ENCODE measurements at places on chromosomes 16 and 17. TPM values are rescaled to one million over a fixed set of nuclear protein-coding genes. Genes with fewer than 3 reads are reported as not detected.

- no peak for DNase-seq
Observed at GRCh38 chr17:76427501-76428231, 25.3 kb downstream of the UBE2O start.

DNA sequence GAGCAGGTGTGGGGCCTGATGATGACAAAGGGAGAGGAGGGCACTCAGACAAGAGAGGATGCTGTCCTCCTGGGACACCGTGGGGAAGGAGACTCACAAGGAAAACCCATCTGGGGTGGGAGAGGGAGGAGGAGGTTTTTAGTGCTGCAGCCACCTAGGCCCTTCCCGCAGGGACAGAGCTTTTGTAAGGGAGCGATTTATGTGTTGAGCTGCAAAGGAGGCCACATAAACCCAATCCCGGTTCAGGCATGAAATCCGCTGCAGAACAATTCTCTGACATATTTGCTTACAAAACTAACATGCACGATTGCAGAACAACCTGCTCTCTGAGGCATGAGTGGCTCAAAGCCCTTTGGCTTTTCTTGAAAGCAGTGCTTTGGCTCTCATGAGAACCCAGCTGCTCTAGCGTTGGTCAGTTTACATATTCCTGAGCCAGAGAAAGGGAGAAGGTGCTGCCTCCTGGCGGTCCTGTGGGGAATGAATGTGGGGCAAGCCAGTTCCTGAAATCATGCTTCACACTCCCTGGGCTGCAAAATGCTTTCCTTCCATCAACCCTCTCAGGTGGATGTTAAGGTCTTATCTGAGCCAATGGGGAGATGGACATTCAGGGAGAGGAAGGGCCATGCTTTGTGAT is 122.4 kb upstream of the NLRP1 start:
- DNase-seq: peak; percentile 15

DNA sequence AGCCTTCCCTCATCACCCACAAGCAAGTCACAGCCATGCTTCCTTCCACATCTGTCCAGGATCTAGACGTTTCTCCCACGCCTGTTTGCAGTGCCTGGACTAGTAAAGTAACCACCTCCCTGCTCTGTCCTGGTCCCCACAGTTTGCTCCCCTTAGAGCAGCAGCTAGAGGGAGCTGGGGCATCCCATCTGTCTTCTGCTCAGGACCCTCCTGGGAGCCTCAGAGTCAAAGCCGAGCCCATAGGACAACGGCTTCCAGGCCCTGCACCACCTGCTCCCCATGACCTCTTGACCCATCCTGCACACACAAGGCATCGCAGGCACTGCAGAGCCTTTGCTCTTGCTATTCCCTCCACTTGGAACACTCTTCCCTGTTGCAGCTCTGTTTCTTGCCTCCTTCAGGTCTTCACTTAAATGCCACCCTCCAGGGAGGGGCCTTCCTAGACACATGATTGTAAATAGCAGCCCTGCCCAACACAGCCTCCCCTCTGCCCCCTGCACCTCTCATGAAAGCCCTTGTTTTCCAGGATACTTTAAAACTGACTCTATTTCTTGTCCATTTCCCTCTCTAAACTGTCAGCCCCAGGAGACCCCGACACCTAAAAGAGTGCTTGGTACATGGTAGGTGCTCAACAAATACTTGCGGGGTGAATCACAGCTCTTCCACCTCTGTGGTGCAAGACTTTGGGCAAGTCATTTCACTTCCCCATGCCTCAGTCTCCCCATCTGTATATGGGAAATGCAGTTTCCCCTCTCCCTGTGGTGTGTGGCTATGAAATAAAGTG is 3.1 kb downstream of the NATD1 start:
- DNase-seq: no peak

DNA sequence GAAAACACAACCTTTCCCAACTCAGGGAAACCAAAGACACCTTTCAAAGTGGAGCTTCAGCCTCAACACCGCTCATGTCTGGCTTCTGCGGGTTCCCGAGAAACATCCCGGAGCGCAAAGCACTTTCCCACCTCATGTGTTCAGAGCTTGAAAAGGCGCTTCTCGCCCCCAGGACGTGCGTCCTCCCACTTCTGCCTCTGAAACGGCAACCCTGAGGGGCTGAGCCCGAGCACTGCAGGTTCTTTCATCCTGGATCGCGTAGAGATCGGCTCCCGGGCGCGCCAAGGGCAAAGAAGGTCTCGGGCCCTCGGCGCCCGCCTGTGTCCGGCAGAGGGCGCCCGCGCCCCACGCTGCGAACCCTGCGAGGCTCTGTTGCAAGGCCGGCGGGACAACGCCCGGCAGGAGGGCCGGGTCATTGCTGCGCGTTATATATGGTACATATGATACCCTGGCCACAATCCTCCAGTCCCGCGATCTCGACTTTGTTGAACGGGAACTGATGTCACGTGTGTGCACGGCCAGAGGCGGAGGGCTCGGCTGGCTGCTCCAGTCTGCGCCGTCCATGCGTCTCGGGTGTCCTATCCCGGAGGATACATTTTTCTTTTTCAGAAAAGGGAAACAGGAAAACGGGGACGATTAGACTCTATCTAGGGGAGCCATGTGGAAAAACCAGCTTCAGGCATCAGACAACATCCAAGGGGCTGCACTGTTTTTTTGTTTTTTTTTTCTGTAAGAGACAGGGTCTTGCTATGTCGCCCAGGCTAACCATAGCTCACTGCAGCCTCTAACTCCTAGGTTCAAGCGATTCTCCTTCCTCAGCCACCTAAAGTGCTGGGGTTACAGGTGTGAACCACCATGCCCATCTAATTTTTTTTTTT is 19.1 kb downstream of the COQ7 start:
- DNase-seq: peak; percentile 81

GRCh38 chr17:45228763-45229539 is 7.3 kb downstream of the FMNL1 start:
- no peak for DNase-seq

- no peak for DNase-seq
Observed at GRCh38 chr17:72527789-72528188, 407.0 kb downstream of the SOX9 start.

DNA sequence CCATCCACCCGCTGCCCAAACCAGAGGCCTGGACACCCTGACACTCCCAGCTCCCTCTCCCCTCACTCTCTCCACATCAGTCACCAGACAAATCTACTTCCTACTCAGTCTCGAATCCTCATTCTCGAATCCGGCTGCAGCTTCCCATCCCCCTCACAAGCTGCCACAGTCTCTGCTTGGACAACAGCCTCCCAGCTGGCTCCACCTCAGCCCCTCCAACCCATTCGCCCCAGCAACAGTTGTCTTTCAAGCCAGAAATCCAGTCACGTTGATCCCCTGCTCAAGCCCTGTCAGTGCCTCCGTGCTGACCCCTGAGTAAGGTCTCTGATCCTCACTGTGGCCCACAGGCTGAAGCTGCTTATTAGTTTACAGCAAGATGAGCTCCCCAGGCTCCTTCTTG is 44.2 kb upstream of the MTSS2 start:
- DNase-seq: no peak

GRCh38 chr17:13135506-13135905 is 117.7 kb upstream of the ELAC2 start:
- no peak for DNase-seq

DNA sequence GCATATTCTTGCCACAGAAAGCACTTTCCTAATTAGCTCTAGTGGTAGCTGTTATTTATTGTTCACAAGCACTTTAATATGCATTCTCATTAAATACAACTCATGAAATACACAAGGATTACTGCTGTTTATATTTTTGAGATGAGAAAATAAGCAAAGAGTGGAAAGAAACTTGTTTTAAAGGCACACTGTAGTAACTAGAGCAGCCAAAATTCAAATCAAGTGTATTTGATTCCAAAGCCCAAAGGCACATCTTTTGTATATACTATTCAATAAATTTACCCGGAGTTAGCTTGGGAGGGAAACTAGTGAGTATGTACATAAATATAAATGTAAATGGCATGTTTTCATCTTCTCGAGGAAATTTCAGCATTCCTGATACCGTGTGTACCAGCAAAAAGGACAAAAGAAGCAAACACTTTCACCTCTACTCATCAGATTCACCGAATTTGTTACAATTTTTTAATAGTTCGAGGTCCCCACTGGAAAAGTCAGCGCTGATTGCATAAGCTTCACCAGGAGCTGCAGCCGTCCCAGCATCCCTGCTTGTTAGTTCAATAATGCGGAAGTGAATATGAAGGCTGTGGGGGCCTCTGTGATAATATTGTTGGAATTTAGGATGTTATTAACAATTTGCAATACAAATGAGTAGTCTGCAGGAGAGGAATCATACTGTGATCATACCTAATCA is 371.6 kb upstream of the MON1B start:
- DNase-seq: no peak

- DNase-seq: no peak
Observed at GRCh38 chr16:47643323-47644000, 182.3 kb downstream of the PHKB start.

- no peak for DNase-seq
Observed at GRCh38 chr17:78235885-78236284, 4.5 kb downstream of the TMEM235 start.

DNA sequence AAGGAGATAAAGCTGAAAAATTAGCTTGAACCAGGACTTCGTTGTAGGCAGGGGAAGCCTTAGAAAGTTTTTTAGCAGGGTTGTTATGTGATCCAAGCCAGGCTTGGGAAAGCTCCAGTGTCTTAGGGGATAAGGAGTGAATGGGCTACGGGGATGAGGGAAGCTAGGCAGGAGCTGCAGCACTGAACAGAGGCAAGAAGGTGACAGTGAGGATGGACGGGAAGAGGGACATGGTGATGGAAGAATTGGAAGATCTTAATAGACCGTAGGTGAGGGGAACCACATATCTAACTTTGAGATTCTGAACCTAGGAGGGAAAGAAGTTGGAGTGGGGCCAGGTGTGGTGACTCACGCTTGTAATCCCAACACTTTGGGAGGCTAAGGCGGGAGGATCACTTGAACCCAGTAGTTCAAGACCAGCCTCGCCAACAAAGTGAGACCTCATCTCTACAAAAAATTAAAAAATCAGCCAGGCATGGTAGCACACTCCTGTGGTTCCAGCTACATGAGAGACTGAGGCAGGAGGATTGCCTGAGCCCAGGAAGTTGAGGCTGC is 3.2 kb downstream of the RHBDL3 start:
- DNase-seq: no peak

GRCh38 chr17:50362661-50363060 is 10.3 kb downstream of the MRPL27 start:
- DNase-seq: no peak

- no peak for DNase-seq
Observed at GRCh38 chr16:28186752-28187151, 25.0 kb downstream of the XPO6 start.

DNA sequence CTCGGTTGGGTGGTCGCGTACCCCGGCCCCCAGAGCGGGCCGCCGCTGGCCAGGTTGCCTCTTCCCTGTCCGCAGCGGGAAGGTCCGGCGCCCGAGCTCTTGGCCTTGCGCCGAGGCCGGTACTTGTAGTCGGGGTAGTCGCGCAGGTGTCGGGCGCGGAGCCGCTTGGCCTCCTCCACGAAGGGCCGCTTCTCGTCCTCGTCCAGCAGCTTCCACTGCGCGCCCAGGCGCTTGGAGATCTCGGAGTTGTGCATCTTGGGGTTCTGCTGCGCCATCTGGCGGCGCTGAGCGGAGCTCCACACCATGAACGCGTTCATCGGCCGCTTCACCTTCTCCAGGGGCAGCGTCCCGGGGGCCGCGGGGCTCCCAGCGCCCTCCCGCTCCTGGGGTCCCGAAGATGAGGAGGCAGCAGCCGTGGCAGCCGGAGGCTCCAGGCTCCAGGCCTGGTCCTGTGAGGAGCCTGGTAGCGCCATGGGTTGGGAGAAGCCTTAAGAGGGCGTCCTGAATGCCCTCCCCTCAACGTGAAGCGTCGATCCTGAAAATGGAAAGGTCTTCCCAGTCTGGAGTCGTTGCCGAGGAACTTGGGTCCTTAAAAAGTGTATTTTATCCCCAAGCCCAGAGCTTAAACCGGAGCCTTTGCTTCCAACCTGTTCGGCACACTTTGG is 558 bp downstream of the SOX15 start:
- peak; percentile 86 for DNase-seq

- no peak for DNase-seq
Observed at GRCh38 chr16:88347656-88348376, 34.9 kb upstream of the ZNF469 start.

DNA sequence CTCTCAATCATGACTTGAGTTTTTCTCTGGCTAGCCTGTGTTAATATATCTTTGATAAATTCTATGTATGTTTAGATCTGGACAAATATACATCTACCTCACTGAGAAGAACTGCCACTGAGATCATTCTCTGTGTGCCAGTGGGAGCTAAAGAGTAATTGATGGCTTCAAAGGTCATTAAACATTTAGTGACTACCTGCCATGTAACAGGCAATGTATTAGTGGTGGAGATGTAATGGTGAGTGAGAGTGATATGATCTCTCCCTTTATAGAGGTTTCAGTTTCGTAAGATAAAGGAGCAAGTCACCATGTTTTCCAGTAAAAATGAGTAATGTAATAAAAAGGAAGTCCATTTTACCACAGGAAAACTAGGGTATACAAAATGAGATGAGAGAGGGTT is 235.8 kb upstream of the CDH8 start:
- DNase-seq: no peak

DNA sequence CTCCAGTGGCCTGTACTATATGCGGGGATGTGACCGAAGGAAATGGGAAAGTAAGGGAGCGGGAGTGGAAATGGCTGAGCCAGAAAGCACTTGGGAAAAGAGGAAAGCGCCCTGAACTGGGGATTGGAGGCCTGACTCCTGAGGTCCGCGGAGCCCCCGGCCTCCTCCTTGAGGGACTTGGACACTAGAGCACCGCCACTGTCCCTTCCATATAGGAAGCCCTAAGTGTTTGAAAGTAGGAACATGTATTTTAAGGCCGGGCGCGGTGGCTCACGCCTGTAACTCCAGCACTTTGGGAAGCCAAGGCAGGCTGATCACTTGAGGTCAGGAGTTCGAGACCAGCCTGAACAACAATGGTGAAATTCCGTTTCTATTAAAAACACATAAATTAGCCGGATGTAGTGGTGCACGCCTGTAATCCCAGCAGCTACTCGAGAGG is 530 bp upstream of the ZDHHC7 start:
- no peak for DNase-seq

GRCh38 chr16:85561248-85562092 is 51.7 kb upstream of the GSE1 start:
- DNase-seq: no peak

- no peak for DNase-seq
Observed at GRCh38 chr17:58192612-58193011, at the start of gene EPX. TSS of gene EPX (plus strand) at chr17:58192726. CDS start at chr17:58192847, 121 bp downstream.

DNA sequence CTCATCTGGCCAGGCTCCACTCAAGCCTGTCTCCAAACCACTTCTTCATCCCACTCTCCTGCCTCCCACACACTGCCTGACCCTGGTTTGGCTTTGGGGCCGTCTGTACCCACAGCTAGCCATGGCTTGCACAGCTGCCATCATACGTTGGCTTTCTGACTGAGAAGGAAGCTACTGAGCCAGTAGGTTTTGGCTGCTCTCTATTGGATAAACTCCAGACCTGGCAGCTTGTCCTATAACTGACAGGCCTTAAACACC is 3.9 kb downstream of the MIF4GD start:
- DNase-seq: no peak

- peak; percentile 66 for DNase-seq
Observed at GRCh38 chr16:53372992-53373871, 61.0 kb upstream of the RBL2 start.

Gene CRK
- 77.7 TPM for total RNA-seq

Gene OR1F1
- total RNA-seq: not detected

Gene TCAP
- 44.3 TPM for total RNA-seq

Gene CCL7
- total RNA-seq: not detected

Gene CLEC10A
- 0.55 TPM for total RNA-seq

Gene ACSM3
- 99.6 TPM for total RNA-seq

Gene PABPN1L
- total RNA-seq: not detected

Data from prostate gland (tissue), 2 donors.